RPMI7951 (cell line): ENCODE measurements at places on chromosomes 6 and 20.

- DNase-seq, result no peak
Observed at GRCh38 chr20:15930311-15931305, 642.6 kb downstream of the KIF16B start.

DNA sequence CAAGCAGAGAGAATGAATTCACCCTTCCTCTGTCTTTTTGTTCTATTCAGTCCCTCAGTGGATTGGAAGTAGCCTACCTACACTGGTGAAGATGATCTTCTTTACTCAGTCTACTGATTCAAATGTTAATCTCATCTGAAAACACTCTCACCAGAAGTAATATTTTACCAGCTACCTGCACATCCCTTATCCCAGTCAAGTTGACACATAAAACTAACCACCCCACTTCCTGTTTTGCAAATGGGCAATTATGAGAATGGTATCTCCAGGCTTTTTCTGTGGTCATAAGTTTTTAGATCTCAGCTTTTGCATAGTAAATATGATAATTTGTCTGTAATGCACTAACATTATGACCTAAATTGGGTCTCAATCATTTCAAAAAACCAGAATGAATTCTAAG lies 228.8 kb upstream of the ECI2 start:
- DNase-seq, result no peak

DNA sequence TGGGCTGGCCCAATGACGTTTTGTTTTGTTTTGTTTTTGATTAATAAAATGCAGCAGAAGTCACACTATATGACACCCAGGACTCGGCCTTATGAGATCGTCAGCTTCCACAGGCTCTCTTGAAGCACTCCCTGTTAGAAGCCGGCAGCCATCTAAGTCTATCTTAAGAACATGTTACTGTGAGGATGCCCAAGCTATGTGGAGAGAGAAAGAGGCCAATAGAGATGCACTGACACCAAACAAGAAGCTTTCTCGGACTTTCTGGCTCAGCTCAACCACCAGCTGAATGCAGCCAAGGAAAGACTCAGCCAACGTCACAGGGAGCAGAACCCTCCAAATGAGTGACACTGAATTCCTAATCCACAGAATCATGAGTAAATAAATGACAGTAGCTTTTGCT lies 14.0 kb downstream of the SGK1 start:
- no peak for DNase-seq

GRCh38 chr6:38750968-38751615 lies 36.0 kb downstream of the DNAH8 start:
- no peak for DNase-seq

- no peak for DNase-seq
Observed at GRCh38 chr20:7933346-7933745, 6.9 kb downstream of the HAO1 start.

DNA sequence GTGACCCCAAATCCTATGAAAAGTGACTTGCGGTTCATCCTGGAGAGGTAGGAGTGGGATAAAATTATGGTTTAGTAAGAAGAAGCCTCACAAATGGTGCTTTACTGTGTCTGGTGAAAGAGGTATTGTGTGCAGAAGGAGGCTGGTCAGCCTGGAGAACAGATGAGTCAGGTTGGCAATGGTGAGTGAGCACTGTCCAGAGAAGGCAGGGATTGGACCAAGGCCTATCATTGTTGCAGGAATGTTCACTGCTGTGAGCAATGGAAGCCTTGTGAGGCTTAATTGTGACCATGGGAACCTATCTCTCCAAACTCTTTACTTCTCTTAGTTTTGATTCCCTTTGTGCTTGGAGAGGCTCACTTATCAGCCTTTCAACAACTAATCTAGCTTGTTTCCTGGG lies 89.0 kb upstream of the KCNK16 start:
- peak; percentile 77 for DNase-seq

GRCh38 chr6:25428758-25429317 lies 149.7 kb downstream of the CARMIL1 start:
- no peak for DNase-seq
